ENCODE measurements at places on chromosomes 1 and 21.

GRCh38 chr1:226942392-226942791 lies 2.3 kb downstream of the COQ8A start:
- no peak for DNase-seq

DNA sequence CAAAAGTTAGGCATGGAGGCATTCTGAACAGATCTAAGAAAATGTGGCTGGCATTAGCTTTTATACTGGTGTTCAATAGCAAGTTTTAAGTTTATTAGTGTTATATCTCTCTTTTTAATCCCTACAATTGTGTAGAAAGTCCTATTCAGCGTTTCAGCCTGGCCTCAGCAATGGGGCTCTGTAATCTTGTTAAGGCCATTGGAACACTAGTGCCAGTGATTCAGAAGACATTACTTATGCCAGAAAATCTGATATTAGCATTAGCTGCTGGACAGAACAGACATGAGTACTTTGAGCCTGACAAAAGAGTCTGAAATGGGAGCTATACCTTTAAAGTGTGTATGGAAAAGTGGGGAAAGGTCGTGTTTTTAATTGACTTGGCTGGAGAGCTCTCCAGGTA lies 167.0 kb downstream of the NEGR1 start:
- DNase-seq = no peak

GRCh38 chr21:46226920-46227599 lies 1.5 kb downstream of the LSS start:
- no peak for DNase-seq

DNA sequence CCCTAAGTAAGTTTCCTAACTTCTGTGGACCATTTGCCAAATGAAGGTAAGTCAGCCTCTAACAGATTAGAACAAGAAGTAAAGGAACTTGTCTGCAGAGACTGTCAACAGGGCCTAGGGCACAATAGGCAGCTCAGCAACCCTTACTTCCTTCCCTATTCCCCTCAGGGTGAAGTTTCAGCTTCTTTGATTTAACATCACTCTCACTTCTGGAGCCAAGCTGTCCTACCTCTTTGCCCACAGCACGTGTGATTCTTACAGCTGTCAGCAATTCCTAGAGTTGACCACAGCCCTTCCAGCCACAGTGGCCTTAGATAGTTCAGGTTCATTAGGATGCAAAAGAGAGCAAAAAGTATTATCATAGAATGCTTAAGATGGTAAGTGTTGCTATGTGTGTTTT lies 7.6 kb upstream of the EIF4G3 start:
- DNase-seq = no peak

All from NCI-H1417 treated with DMSO at 0.1 percent for 48 hours (cell line).